ENCODE measurements at places on chromosomes 11 and 22.
A peak's percentile ranks its signal among the peaks of the same experiment; 100 is the strongest.

DNA sequence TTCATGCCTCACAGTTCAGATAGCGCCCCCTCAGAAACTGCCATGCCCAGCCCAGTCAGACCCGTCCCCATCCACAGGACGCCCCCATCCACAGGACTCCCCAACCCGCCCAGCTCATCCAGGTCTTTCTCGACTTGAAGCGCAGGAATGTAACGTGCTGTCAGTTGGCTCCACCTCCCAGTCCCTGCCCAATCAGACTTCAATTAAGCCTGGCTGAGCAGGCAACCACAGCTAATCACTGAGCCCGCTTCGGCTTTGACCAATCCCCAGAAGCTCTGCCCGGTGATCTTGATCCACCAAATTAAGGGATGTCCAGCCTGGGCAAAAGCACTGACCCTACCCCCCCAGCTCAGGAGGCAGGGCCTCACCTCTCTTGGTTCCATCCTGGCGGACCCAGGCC is 10.5 kb upstream of the MFNG start:
- no peak for DNase-seq

- no peak for DNase-seq
These were observed 102.9 kb downstream of the TRIM29 start for GRCh38 chr11:120034881-120035630.

DNA sequence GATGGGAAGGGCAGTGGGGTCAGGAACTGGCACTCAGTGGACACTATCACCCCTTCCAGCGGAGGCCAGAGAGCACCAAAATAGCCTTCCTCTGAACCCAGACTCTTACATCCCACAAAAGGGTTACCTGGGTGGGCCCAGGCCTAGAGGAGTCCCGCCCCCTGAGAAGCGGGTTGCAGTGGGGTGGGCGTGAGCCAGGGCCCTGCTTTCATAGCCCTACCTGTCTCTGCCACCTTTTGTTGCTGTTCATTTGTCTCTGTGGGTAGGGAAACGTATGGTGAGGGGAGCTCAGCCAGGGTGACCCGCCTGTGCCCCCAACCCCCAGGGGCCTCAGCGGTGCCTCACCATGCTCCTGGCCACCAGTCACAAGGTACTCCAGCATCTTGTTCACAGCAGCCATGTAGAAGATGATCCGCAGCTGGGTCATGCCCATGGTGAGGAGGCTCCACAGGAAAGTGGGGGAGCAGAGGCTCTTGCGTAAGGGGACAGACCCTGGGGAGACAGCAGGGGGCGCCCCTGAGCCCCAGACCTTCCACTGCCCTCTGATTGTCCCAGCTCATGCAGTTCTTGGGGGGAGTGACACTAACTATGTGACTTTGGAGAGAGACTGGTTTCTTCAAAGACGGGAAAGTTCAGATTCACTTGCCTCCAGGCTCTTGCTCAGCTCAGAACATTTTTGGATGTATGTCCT is 24.0 kb downstream of the SLC43A1 start:
- no peak for DNase-seq

DNA sequence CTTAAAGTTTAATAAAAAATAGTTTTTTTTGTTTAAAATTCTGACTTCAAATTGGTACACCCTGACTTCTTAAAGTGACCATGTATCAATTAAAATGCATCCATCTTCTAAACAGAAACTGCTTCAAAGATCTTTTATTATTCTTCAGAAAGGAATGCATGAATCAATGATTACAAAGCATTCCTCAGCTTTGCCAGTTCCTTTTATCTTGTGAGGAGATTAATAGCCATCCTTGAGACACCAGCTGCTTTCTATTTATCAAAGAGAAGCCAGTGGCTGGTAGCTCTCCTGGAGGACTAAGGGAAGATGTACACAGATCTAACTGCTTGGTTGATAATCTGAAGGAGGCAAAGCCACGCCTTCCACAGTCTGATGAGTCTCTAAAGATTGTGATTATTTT is 2222.5 kb downstream of the LRRC4C start:
- DNase-seq = no peak

DNA sequence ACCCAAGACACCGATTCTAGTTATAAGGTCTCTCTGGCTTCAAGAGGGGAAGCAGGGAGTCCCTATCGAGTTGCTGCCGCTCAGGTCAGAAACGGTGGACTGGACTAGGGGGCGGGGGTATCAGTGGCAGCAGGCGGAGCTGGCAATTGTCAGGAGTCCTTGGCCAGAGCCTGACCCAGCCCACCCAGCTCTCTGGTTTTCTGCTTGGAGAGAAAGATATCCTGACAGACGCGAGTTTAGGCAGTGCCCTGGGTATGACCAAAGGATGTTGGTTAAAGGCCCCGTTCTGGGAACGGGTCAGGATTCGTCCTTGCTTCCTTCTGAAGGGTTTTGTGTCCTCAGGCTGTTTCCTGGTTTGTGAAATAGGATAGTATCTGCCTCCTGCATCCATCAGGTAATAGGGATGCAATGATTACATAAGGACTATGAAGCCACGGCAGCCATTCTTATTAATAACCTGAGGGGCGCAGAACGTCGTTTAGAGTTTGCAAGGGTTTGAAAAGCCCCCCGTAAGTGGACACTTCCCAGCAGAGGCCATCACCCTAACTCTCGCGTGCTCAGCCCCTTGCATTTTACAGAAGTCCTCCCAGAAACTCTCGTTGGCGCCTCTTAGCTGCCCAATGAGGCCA is 700 bp upstream of the DEPDC5 start:
- peak; percentile 79 for DNase-seq

DNA sequence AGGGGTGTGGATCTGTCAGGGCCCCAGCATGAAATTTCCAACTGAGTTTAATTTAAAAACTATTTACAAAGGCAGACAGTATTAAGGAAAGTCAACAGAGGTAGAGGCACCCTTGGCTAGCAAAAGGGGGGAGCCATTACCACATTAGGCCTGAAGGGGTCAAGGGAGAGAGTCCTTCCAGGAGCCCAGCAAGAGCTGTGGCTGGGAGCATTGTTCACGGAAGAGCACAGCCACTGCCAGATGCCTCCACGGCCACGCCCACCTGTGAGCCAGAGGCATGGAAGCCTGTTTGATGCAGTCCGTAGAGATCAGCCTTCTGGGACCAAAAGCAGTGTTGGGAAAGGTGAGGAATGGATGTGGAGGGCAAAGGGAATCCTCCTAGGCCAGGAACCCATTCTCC is 102.6 kb downstream of the GALNT18 start:
- DNase-seq = no peak
